ENCODE measurements at places on chromosomes 12 and 14. TPM values are rescaled to one million over a fixed set of nuclear protein-coding genes. Genes with fewer than 3 reads are reported as not detected.

The KIAA0586 gene
- total RNA-seq = 13.2 TPM

The PLCZ1 gene
- not detected for total RNA-seq

GRCh38 chr12:52988898-52989297 is 17.4 kb upstream of the EIF4B start:
- no peak for DNase-seq

DNA sequence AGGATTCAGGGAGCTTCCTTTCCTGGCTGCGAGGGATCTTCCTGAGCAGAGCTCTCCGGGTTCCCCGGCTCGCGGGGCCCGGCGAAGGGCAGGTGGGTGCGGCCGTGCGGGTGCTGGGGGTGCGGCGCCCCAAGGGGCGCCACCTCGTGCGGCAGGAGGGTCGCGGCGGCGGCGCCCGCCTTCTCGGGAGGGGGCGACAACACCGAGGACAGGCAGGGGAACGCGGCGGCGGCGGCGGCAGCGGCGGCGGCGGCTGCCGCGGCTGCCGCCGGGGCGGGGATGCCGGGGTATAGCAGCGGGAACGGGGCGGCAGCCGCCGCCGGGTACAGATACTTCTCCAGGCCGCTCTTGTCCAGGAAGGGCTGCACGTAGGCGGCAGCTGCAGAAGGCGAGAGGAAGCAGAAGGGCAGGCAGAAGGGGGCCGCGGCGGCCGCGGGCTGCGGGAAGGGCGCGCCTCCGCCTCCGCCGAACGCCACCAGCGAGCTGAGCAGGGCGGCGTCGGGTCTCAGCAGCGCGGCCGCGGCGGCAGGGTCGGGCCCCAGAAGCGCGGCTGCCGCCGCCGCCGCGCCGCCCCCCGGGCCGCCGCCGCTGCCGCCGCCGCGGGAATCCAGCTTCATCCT is 2.7 kb downstream of the BHLHE41 start:
- DNase-seq = no peak

GRCh38 chr14:76088771-76089571 is 62.8 kb upstream of the GPATCH2L start:
- DNase-seq = no peak

- DNase-seq = no peak
Observed at GRCh38 chr12:53241623-53242412, 9.8 kb upstream of the RARG start.

All from PC-9 (cell line).